ENCODE measurements at places on chromosomes 1 and 21.

DNA sequence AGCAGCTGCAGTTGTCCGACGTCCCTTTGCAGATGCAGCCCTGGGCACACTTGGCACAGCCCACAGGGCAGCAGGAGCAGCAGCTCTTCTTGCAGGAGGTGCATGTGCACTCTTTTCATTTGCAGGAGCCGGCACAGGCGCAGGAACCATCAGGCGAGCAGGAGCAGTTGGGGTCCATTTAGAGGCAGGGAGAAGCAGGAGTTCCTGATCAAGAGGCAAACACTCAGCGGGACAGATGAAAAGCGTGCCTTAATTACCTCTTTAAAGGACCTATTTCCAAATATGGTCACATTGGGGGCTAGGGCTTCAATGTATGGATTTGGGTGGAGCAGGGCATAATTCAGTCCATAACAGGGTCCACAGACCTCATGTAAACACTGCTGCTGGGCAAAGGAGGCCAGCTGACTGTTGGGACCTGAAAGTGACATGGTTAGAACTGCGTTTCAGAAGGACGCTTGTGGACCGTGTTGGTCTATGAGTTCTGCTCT is 4.3 kb upstream of the CPLANE2 start:
- DNase-seq = no peak

DNA sequence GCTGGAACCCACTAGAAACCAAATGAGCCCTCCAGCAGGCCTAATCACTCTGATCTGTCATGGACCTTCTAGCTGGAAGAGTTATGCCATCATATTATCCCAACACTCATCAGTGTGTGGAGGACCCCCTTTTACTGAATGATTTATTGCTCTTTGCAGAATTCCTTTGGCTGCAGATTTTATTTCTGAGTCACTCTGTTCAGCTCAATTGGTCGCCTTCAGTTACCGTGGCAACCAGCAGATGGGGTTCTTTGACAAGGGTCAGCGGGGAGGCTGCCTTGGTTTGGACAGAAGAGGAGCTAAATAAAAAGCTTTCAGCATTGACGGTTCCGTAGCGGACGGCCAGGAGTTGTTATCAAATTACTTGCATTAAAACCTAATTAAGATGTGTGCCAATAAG is 220.1 kb downstream of the SDCCAG8 start:
- DNase-seq = no peak

DNA sequence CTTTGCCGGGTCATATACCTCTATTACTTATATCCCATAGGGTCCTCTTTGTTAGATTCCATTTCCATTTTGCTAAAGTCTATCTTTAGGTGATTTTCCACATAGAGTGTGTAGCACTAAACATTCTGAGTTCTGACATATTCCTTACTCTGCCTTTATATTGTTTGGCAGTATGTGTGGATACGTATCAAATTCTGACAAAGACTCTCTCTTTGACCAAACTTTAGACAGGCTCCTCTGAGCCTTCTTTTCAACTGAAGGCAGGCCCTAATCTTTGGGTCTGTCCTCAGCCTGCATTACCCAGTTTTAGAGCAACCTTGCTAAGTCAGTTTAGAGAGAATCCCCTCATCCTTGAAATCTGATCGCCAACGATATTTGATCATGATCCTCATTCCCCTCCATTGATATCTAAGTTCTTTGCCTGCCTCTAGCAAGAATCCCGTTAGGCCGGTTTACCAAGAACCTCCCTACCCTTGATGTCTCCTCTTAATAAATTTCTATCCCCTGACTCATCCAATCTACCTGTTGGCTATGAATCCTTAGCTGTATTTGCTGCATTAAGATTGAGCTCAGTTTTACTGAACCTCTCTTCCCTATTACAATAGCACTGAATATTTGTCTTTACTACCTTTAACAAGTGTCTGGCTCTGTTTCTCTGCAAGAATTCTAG is 10.4 kb upstream of the PPT1 start:
- DNase-seq = no peak

DNA sequence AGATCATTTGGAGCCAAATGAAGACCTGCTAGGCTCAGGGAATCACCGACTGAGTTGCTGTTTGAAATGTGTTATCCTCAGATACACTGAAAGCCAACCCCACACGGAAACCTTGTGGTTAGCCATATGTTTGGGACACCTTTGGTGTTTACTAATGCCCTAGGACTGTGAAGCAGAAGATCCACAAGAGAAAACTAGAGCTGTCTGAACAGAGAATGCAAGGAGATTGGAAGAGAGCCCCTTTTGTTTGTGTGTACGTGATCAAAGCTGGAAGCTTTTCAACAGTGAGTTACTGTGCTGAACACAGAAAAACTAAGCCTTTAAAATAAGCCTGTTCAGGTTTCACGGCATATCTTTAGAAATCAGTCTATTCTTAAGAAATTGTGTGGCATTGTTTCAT is 908.2 kb upstream of the ADGRL2 start:
- no peak for DNase-seq

GRCh38 chr1:169701261-169702005 is 10.0 kb downstream of the SELL start:
- DNase-seq = no peak

- no peak for DNase-seq
These were observed 9.1 kb downstream of the OTUD7B start for GRCh38 chr1:150001415-150001814.

GRCh38 chr1:60255565-60255964 is 182.0 kb upstream of the C1orf87 start:
- no peak for DNase-seq

GRCh38 chr21:29124645-29125044 is 5.8 kb upstream of the MAP3K7CL start:
- no peak for DNase-seq

DNA sequence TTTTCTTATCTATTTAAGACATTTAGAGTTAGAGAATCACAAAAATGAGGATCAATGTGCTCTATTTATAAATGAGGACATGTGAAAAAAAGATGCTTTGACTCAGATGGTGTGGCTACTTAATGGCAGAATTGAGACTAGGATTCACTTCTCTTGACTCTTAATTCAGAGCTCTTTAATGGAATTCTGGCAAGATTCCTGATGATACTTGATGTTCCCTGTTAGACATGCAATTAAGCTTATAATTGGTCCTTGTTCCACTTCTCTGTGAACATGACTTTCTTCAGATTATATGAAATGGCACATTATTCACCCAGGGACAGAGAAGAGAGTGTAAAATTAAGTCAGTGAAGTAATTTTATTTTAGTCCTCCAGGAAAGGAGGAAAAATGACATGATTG is 165.3 kb downstream of the LRRC7 start:
- DNase-seq = no peak

- DNase-seq = no peak
These were observed 35.5 kb downstream of the MFSD2A start for GRCh38 chr1:39990428-39990827.

GRCh38 chr1:18960409-18960808 is 3.9 kb upstream of the IFFO2 start:
- no peak for DNase-seq

- no peak for DNase-seq
These were observed 33.4 kb upstream of the XPR1 start for GRCh38 chr1:180598333-180598974.

- DNase-seq = no peak
These were observed 71.4 kb downstream of the RGS2 start for GRCh38 chr1:192880231-192880630.

- no peak for DNase-seq
These were observed 912 bp upstream of the PKNOX1 start for GRCh38 chr21:42973309-42973990.

- DNase-seq = no peak
These were observed 212.6 kb downstream of the TGFB2 start for GRCh38 chr1:218557731-218558130.

- no peak for DNase-seq
These were observed 248.1 kb upstream of the C1orf105 start for GRCh38 chr1:172172352-172172831.

DNA sequence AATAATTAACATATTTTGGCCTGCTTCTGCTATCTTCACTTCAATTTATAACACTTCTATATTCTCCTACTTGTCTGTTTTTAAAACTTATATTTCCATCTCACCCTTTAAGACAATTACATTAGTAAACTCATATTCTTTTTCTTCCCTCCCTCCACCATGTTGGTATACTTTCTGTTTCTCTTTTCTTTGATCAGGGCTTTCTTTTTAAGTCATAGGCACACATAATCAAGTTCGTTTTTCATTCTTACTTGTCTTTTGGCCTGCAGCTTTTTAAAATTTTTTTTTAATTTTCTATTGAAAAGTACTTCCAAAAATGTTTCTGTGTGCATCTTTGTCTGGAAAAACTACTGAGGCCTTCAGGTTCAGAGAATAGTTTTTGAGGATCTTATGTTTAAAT is 2.3 kb downstream of the PYHIN1 start:
- DNase-seq = no peak

GRCh38 chr21:37196847-37197246 is 70.3 kb downstream of the VPS26C start:
- DNase-seq = no peak

DNA sequence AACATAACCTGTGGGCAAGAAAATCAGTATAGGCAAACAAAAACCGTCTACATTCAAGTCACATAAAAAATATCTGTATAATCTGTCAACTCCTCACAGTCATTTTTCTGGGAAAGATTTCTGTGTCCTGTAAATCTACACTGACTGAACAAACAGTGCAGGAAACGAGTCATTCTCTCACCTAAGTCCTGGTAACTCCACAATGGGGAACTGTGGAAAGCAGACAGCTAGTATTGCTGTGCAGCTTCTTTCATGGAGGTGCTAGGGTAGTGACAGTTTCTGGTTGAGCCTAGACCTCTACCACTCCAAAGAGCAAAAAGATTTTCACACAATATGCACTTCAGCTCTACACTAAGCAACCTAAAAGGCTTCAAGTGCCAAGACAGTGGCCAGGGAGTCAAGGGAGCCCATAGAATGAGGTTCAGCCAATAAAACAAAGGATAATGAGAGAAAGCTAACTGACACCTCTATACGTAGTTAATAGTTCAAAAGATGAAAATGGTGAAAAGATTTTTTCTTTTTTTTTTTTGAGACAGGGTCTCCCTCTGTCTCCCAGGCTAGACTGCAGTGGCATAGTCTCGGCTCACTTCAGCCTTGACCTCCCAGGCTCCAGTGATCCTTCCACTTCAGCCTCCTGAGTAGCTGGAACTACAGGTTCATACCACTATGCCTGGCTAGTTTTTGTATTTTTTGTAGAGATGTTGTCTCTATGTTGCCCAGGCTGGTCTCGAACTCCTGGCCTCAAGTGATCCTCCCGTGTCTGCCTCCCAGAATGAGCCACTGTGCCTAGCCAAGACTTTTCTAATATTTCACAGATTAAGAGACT is 5.5 kb downstream of the PTP4A2 start:
- no peak for DNase-seq

DNA sequence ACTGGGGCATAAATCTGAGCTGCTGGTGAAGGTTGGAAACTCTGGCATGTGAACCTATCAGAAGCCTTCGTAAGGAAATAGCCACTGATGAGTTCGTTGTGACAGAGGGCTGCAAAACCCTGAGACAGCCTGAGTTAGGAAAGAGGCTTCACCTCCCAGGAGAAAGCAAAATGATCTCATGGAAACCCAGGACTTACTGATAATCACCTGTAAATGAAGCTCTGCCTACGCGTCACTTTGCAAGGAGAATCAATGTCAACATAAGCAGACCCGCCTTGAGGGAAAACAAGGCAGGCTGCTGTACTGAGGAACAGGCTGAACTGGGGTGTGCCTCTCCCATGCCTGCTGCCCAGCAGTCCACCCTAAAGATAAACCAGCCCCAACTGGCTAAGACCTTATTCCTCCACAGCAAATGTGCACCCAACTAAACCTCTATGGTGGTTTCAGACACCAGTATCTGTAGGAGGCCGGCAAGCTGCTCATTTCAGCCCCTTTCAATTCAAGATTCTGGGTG is 46.8 kb upstream of the SLC44A3 start:
- DNase-seq = no peak

DNA sequence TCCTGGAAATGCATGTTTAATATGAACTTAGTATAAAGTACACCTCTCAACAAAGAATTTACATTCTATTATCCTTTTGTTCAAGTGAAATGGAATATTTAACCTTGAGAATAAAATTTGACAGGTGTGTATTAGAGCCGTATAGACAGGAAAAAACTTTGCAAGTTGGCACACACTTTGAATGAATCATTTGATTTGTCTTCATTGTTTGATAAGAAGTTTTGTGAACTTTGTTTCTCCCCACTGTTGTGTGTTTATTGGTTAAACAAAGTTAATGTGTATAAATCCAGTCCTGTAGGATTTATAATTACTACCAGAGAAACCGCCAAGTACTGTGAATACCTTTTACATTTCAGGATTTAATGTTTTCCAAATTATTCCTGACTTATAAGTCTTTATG is 2.0 kb downstream of the SYDE2 start:
- DNase-seq = no peak

DNA sequence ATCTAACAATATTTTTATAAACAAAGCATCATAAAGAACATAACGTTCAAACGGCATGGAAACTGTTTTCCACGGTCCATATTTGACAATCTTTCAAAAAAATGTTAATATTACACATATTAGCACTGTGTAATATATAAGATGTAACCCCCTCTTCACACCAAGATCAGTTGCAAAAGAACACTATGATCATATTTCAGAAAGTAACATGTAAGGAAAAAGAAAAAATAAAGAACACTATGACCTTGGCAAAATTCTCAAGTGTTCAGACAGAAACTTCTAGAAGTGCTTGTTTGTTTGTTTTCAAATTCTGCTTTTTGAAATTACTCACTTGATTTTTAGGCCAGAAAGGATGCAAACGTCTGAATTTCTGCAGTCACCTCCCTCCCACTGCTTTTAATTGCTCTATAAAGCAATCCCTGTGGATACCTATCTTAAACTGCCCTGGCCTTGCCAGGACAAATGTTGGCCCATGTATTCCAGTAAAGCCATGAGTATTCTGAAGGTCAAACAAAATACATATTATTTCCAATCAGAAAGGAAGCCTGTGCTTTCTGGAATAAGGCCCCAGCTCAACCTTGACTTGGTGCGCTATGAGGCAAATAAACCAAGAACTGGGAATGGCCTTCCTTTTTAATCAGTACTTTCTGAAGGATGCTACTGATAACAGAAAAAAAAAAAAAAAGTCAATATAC is 68.6 kb downstream of the TGFBR3 start:
- no peak for DNase-seq

DNA sequence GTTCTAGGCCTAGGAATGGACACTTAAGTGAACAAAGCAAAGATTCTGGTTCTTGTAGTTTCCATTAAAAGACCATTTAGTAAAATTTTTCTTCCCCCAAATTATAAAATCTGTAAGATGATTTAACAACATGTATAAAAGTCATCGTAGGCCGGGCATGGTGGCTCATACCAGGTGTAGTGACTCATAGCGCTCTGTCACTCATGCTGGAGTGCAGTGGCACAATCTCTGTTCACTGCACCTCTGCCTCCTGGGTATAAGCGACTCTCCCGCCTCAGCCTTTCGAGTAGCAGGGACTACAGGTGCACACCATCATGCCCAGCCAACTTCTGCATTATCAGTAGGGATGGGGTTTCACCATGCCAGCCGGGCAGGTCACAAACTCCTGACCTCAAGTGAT is 9.1 kb downstream of the ASPM start:
- DNase-seq = no peak

DNA sequence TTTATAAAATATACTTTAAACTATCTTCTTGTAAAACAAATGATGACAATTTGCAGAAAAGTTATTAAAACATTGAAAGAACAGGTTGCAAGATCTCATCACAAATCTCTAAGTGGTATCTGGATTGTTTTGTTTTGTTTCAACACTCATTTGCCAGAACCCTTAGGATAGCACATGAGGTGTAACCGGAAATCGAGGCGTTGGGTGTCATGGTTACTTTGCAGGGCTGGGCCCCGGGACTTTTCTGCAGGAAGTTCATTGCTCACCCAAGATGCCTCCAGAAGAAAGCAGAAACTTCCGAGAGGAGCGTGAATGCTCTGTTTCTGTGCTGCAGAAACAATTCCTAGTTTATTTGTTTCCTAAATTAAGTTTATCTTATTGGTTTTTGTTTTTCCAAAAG is 2.5 kb downstream of the DISC1 start:
- no peak for DNase-seq

All from hematopoietic multipotent progenitor cell treated with erythropoietin and hydrocortisone succinate and interleukin-3 and kit ligand, for 15 days (in vitro differentiated cells).